Stimulated activated CD4-positive, alpha-beta T cell treated with anti-CD3 and anti-CD28 coated beads, Interleukin-15, amount 100 ng/mL, for 1 hour (primary cell): ENCODE measurements at places on chromosomes 2 and 18.
A peak's percentile ranks its signal among the peaks of the same experiment; 100 is the strongest.

DNA sequence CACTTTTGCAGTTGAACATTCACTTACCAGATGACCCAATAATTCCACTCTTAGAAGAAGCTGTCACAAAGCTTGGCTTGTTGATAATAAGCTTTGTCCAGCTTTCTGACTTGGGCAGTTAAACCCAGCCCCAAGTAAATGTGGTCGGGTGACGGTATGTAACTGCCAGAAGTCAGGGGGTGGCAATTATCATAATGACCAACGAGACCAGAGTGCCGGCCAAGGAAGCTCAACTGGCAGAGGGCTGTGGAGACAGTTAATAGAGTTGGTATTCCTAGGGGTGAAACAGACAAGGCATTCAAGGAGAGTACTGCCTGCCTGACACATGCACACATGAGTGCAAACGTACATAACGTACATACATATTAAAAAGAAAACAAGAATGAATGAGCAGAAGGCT, 116.7 kb downstream of the EIPR1 start:
- no peak for DNase-seq

DNA sequence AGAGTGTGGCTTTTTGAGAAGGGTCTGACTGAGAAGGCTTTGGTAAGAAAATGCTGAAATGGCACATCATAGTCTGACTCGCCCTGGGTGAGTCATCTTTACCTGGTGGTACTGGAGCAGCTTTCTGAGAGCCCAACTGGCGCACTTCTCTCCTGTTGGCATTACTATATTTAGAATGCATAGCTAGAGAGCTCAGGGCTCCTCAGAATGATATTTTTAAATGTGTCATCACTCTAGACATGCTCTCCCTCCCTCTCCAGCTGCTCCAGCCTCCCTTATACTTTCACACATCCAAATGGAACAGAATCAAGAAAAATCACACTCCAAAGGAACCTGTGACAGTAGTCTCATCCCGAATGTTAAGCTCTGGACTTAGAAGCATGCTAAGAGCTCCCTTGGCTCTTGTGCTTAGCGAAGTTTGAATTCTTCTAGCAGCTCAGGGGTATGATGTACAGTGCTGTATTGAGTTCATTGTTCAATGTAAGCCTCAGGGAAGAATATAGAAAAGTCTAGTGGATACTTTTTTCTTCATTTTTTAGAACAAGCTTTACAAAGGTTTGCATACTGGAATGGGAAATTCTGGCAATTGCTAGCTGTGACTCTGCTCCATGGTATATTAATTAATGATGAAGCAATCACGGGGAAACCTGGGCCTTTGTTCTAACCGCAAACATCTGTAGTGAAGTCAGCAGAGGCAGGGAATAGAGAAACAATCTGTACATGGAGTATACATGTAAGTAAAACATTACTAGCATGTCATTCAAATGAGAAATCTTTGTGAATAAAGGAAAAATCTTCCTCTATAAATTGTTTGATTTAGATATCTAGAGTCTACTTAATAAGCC, 751.2 kb upstream of the NRXN1 start:
- DNase-seq, result no peak

- DNase-seq, result no peak
Observed at GRCh38 chr2:85953476-85953875, 64.7 kb upstream of the ST3GAL5 start.

GRCh38 chr18:3596637-3597384, 146.8 kb downstream of the TGIF1 start:
- no peak for DNase-seq

DNA sequence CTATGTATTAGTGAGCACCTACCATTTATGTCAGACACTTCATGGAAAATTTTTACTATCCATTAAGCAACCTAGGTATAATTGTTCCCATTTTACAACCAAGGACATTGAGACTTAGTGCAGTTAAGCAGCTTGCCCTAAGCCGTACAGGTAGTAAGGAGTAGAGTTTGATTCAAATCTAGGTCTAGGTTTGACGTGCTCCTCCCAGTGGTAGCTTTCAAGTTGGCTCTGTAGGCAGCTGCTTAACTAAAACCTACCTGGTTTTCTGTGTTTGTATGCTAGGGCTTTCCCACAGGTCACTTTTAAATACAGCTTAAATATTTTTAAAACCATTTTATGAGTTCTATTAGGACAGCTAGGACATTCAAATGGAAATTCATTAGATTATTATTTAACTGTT, 69.7 kb downstream of the NUP35 start:
- DNase-seq, result no peak

- no peak for DNase-seq
Observed at GRCh38 chr2:41400088-41400665, 647.6 kb upstream of the PKDCC start.

- DNase-seq, result no peak
Observed at GRCh38 chr18:51721996-51722395, 524.5 kb upstream of the MEX3C start.

DNA sequence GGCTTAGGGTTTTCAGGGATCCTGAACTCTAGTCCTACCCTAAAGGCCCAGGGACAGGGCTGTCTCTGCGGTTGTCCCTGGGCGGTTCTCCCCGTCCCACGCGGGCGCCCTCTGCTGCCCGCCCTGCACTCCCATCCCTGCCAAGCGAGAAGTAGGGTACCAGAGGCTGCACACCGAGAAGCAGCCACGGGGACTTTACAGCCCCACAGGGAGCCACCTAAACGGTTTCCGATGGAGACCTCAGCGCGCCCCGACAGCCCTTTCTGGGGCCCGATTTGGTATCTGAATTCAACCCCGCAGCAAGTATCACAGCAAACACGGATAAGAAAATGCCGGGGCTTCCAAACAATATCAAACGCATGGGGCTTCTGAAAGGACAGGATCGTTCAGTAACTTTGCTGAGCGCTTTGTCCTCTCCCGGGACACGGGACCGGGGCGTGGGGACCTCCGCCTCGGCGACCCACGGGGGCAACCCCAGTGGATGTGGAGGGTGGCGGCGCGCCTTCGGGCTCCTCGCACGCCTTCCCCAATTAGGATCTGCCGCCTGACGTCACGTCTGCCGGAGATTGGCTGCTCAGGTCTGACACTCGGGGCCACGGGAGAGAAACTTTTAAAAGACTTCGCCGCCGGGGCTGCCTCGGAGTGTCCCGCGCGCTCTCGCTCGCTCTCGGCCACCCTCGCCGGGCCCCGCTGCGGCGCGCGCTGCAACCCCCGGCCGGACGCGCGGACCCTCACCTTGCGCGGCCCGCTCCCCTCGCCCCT, at the start of gene LTBP1:
Gene LTBP1 (plus strand): TSS at position 640 of the 762 bp plus-strand sequence. CDS start 372 bp downstream, outside the sequence.
- DNase-seq, result peak; percentile 36

DNA sequence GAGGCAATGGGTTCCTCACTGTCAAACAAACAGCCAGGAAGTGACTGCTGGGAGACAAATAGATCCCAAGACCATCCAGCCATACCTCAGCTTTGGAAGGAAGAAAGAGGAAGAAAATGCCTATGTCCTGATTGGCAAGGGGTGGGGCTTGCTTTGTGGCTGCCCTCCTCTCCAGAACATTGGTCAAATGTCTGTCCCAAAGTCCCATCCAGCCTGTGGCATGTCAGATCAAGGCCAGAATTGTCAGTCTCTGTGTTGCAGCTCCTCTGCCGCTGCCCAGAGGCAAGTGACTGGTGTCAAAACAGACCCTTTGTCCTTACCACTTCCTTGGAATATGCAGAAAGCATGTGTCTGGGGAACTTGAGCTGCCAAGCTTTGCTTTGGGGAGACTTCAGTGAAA, 63.0 kb upstream of the SMAD2 start:
- DNase-seq, result no peak

DNA sequence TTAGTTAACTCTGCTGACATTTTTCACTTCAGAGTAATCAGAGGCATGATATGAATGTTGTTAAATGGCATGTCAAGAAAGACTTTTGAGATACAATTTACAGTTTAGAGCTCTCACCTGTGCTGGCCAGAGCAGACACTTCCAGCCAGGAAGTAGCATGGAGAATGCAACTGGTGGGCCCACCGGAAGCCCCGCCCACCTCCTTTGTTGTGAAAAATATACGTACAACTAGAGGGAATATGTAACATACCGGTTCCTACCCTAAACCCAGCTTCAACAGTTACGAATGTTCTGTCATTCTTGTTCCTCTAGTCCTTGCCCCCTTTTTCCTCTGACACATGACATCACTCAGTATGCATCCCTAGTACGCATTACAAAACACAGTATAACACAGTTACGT, 70.2 kb upstream of the ITM2C start:
- no peak for DNase-seq

DNA sequence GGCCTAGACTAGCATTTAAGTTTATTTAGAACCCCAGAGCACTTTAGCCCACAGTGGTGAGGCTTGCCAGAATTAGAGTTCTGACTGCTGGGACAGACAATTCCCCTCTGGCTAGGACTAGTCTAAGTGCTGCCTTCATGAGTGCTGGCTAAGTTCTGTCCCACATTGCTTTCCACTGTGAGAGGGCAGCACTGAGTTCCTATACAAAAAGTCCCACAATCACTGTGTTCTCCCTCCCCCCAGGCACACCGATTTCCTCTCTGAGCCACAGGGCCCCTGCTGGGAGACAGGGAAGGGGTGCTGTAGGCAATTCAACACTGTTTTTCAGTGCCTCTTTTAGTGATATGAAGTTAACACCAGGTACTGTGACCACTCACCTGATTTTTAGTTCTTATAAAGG, 310.9 kb downstream of the DLGAP1 start:
- DNase-seq, result no peak

GRCh38 chr2:200786423-200786822, 25.3 kb upstream of the BZW1 start:
- DNase-seq, result no peak

GRCh38 chr18:77062518-77063003, 70.0 kb downstream of the MBP start:
- no peak for DNase-seq

GRCh38 chr2:151632993-151633565, 101.2 kb downstream of the NEB start:
- no peak for DNase-seq

DNA sequence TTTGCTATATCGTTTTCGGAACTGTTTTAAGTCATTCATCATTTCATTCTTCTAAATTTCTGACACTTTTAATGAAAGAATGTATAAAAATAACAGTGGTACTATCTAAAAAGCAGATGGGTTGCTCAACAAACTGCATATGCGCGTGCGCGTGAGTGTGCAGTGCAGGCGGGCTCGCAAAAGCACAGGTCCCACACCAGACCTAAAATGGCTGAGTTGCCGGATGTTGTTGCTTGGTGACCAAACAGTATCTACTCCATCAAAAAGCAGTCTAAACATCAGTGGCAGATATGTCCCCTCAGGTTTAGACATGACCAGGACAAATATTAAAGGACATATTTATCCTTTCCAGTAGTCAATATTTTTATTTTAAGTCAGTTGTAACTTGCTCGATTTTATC, 5.1 kb downstream of the NOL4 start:
- no peak for DNase-seq

GRCh38 chr18:1559563-1559962, 654.9 kb downstream of the ADCYAP1 start:
- DNase-seq, result no peak

DNA sequence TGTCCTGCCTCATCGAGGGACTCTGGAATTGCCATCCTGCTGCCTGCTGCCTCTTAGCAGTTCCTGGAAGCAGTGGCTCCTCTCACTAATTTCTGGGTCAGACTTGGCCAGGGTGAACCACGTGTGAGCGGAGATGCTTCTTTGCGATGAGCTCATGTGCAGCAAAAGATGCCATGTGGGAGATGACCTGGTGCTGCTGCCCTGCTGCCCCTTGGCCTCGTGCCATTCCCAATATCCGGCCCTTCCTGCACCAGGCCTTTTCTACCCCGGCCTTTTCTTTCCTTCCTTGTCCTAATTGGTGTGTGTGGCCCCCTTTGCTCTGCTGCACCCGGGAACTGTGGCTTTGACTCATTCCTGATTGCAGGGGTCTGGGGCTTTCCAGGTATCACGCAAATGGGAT, 296.9 kb upstream of the HS6ST1 start:
- no peak for DNase-seq

GRCh38 chr2:225556461-225556860, 157.0 kb downstream of the NYAP2 start:
- DNase-seq, result no peak

DNA sequence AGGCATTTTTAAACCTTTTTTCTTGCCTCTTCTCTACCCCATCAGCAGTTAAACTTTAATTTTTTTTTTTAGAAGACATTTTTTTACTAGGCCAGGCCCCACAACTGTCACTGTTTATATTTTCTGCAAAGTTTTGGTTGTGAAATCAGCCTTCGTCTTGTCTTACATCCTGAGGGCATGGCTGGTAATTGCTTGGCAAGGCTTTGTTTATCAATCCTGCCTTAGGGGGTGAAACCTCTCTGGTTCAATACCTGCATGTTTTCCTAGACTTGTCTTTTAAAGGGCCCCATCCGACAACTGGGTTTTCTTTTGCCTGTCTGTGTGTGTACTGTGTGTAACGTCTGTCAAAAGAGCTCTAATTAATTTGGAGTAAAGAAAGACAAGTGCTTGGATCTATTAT, 330.0 kb upstream of the CWC22 start:
- no peak for DNase-seq
